Hematopoietic multipotent progenitor cell (in vitro differentiated cells): ENCODE measurements at places on chromosomes 3 and 15. TPM values are rescaled to one million over a fixed set of nuclear protein-coding genes. Genes with fewer than 3 reads are reported as not detected.
A peak's percentile ranks its signal among the peaks of the same experiment; 100 is the strongest.

DNA sequence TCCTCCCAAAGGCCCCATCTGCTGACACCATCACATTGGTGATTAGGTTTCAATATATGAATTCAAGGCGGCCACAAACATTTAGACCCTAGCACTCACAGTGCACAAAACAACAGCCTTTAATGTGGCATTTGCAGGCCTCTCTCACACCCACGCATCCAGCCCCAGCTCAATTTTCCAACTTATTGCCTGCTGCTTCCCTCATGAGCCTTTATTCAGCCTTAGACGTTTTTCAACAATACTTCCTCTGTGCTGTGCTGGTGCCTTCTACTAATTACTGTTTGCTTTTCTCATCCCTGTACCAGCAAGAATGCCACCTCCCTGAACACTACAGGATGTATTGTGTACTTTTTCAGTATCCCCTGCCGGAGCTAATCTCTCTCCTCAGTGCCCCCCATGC lies 334.6 kb downstream of the GABRB3 start:
- DNase-seq: no peak

- no peak for DNase-seq
These were observed 69.7 kb downstream of the FMN1 start for GRCh38 chr15:33124811-33125210.

- no peak for DNase-seq
These were observed 500.6 kb downstream of the SI start for GRCh38 chr3:164577667-164578210.

The SLC27A2 gene
- 49.8 TPM for total RNA-seq

- DNase-seq: peak; percentile 86
These were observed 83.5 kb upstream of the PLCL2 start for GRCh38 chr3:16801223-16801622.

DNA sequence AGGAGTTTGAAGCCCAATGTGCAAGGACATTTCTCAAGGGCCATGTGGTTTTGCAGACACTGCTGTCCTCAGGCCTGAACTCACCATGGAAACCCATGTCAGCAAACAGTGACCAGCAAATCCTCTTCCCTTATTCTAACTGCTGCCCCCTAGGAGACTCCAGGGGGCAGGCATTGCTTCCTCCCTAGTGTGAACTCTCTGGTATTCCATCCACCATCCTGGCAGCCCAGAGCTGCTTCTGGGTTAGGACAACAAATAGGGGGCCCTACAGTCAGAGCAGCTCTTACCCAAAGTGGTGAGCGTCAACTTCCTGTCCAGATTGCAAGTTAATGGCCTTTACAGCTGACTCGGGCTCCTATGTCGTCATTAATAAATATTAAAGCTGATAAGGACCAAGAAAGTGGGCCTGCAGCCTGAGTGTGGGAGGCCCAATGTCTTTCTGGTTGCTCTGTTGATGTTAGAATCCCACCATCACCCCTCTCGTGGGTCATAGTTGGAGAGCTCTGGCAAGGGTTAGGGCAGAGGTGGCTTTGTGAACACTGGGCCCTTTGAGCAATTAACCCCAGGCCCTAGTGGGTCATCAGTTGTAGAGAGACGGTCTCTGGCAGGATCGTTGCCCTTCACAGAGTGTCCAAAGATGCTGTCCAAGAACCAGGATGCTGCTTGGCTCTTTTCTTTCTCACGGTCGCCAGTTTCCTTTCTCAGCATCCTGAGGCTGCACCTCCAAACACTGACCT lies 41.5 kb downstream of the TGM4 start:
- no peak for DNase-seq

The ARL6IP5 gene
- total RNA-seq: 144 TPM

DNA sequence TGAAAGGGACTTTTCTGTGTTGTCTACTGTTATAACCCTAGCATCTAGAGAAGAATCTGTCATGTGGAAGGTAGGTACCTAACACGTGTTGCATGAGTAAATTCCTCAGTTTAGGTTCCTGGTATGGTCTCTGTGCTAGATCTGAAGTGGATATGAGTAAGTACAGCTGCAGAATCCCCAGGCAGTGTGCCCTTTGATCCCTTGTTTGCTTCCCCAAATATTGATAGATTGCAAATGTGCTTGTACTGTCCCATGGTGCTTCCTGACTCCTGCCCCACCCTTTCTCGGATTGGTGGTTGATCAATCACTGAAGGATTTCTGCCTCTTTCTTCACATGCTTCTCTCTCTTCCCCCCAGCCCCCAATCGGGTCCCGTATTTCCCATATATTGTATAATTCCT lies 450.4 kb downstream of the UNC13C start:
- DNase-seq: no peak

The STX19 gene
- total RNA-seq: not detected

DNA sequence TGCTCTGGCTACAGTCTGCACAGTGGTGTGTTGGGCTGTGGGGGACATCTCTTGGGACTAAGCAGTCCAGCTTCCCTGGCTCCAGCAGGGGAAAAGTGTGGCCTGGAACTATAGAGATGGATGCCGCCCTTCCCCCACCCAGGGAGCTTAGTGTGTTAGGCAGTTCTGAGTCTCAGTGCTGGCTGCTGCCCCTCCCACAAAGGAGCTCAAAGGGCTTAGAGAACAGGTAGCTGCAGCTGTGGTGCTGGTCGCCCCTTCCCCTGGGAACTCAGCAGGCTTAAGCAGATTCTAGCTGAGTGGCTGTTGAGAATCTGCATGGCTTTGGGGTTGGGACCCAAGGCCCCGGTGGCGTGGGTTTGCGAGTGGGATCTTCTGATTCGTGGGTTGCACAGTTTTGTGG lies 190.8 kb downstream of the PDCD6IP start:
- no peak for DNase-seq

The PTX3 gene
- 2.2 TPM for total RNA-seq

GRCh38 chr3:84742915-84743425 lies 215.8 kb upstream of the CADM2 start:
- DNase-seq: no peak

DNA sequence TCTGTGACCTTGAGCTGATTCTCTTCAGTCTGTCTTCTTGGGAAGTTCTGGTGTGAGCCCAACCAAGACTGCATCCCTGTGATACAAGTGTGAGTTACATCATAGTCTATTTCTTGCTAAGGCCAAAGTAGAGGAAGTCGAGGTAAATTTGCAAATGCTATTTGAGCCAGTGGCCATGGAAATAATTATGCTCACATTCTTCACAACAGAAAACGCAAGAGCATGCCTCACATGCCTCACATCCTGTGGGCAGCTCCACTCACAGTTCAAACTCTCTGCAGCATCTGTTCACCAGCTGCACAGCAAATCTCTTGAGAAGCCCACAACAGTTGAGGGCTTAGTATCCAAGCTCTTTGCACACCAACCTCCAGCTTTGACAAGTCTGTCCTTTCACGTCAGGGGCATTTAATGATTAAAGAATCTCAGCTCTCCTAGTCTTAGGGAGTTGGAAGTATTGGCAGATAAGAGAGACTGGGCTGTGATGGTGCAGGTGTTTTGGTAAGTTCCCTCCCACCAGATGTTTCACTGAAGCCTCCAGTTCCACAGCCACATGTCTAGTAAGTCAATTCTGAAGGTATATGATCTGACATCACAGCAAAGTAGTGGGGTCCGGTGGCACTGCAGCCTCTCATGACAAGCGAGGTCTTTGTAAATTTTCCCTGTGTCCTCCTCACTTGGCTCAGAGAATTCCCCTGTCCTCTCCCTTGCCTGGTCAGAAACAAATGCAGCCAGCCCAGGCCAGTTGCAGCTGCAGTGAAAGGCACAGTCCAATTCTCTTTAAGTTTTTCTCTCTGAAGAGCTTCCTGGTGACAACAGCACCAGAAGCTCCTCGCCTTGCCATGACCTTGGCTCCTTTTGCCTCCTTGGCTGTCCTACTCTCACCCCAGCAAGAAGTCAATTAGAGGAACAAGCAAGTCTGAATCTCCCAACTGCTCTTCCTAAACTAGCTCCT lies 166.1 kb downstream of the SSR3 start:
- DNase-seq: no peak

The ATXN7 gene
- total RNA-seq: 21.5 TPM

The IL20RB gene
- total RNA-seq: 0.54 TPM

DNA sequence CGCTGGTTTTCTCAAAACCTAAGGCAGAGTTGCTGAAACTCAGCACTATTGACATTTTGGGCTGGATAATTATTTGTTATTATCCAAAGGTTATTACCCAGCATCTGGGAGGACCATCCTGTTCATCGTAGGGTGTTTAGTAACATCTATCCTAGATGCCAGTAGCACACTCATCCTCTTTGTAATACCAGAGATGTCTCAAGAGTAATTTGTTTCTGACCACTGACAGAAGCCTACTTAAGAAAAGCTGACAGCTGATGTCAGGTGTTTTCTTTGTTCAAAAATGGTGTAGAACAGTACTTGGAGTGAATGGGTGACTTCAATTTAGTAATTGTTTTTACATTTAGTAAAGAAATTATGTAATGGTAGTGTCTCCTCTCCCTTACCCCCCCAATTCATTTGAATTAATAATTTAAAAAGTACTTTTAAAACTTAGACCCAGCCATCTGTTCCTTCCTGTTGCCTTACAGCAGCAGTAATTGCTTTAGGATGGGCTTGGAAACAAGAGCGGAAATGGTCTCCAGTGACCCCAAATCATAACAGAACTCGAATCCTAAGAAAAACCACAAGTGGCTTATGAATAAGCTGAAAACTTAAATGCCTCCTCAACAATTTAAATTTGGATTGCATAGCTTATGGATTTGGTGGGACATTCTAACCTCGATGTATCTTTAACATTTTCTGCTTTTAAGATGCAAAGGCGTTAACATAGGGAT lies 105.4 kb downstream of the PTPRG start:
- no peak for DNase-seq

The TOPAZ1 gene
- not detected for total RNA-seq

The OIP5 gene
- total RNA-seq: 5.7 TPM

The FSIP1 gene
- 0.27 TPM for total RNA-seq

GRCh38 chr15:32778391-32779176 lies 60.8 kb downstream of the GREM1 start:
- DNase-seq: no peak
